Esophagus muscularis mucosa (tissue), 4 donors: ENCODE measurements at places on chromosomes 7 and 10. TPM values are rescaled to one million over a fixed set of nuclear protein-coding genes. Genes with fewer than 3 reads are reported as not detected.

DNA sequence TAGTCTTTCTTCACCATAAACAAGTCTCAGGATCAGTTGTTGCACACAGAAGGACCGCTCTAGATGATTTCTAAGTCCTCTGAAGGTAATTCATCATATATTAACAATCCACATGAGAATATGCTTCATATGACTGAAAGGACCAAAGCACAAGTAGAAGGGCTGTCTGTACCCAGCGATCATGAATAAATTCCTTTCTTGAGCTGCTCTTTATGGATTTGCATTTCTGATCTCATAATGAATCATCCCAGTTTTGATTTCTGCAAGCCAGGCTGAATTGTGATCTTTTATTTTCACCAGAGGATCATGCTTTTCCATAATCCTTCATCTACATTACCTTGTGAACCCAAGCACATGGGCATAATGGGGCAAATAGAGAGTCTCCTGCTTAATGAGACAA, 675.6 kb downstream of the MAGI2 start:
- DNase-seq, result no peak

RTKN2 gene
- total RNA-seq, result not detected

DNA sequence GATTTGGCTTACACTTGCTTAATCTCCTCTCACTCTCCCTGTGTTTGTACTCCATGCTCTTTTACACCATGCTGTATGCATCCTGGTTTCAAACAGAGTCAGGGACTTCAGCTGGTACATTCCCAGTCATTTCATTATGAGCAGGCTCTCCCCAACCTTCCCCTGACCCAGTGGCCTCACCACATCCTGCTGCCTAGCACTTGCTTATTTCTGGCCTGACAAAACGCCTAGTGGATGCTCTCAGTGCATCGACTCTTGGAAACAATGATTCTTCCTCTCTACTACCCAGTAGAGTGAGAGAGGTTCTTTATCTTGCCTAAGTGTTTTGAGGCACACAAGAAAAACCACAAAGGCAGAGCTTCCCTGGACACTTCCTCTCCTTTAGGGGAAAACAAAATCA, 63.4 kb downstream of the CAV1 start:
- DNase-seq, result no peak

GTF2IRD1 gene
- 22.7 TPM for total RNA-seq

- DNase-seq, result no peak
These were observed 349.0 kb downstream of the SORCS1 start for GRCh38 chr10:106815427-106816043.
